ENCODE measurements at places on chromosomes 5 and 9. TPM values are rescaled to one million over a fixed set of nuclear protein-coding genes. Genes with fewer than 3 reads are reported as not detected.

The N4BP3 gene
- 22.8 TPM for total RNA-seq

The POU5F2 gene
- 0.85 TPM for total RNA-seq

The PCDHB16 gene
- 0.09 TPM for total RNA-seq

The TEK gene
- 91.3 TPM for total RNA-seq

The ZNF169 gene
- total RNA-seq = 3.5 TPM

The DOCK8 gene
- total RNA-seq = 0.36 TPM

The ENHO gene
- total RNA-seq = not detected

Data from endothelial cell of coronary artery (primary cell).